Mammary epithelial cell (primary cell): ENCODE measurements at places on chromosomes 6 and 20. TPM values are rescaled to one million over a fixed set of nuclear protein-coding genes. Genes with fewer than 3 reads are reported as not detected.

The GRM1 gene
- total RNA-seq: not detected in 2 replicates

The E2F1 gene
- total RNA-seq: 1.8 TPM

The KIAA0408 gene
- not detected in 2 replicates for total RNA-seq

The ZC2HC1B gene
- not detected for total RNA-seq

The TRAPPC3L gene
- total RNA-seq: 1.5 TPM

The IRAK1BP1 gene
- 8.0 TPM for total RNA-seq

The MOCS3 gene
- total RNA-seq: 4.6 and 7.2 TPM in 2 replicates

The RAB44 gene
- total RNA-seq: 0.17 TPM

The TXLNB gene
- total RNA-seq: not detected

The TUBB1 gene
- not detected for total RNA-seq

The MAPK13 gene
- total RNA-seq: 11.8 TPM

The SLC17A2 gene
- not detected for total RNA-seq

The RIPPLY2 gene
- total RNA-seq: not detected

The PPP1R14C gene
- total RNA-seq: 46.8 TPM

The ADGRF1 gene
- total RNA-seq: 10.0 TPM

The RNF217 gene
- 50.9 and 53.9 TPM in 2 replicates for total RNA-seq
